ENCODE measurements at places on chromosomes 1 and 21.
A peak's percentile ranks its signal among the peaks of the same experiment; 100 is the strongest.

DNA sequence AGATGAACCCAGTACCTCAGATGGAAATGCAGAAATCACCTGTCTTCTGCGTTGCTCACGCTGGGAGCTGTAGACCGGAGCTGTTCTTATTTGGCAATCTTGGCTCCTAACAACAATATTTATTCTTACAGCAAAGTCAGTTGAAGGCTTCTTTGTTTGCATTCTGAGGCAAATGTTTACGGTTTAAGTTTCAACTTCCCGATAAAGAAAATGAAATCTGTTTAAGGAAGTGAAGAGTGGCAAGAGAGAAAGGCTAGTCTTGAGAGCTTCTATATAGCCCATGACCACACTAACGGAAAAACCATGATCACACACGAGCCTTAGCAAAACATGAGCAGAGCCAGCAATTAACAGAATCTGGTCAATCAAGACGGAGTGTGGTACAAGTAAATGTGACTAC is 122.6 kb upstream of the ZNHIT6 start:
- no peak for DNase-seq

- DNase-seq = no peak
These were observed 147.3 kb upstream of the WNT4 start for GRCh38 chr1:22290157-22290556.

GRCh38 chr21:27532076-27532475 is 565.2 kb upstream of the ADAMTS5 start:
- no peak for DNase-seq

DNA sequence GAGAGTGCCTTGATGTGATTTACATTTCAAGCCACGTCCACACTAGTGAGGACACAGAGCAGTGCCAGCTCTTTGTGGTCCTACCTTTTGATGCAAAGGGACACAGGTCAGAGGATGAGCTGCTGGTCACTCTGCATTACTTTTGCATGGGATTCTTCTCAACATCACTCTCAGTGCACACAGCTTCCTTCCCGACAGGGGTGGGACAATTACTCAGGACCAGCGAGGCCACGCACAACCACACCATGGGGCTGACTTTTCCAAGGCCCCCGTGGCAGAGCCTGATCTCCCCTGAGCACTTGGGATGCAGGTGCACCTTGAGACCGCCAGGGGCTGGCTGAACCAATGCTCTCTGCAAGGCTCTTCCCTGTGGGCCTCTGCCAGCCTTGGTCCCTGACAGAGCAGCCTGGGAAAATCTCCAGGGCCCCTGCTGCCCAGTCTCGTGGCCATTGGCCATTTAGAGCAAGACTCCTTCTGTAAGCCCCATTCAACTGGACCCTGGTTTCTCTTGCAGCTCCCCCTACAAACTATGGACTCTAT is 13.2 kb upstream of the PRAMEF12 start:
- no peak for DNase-seq

DNA sequence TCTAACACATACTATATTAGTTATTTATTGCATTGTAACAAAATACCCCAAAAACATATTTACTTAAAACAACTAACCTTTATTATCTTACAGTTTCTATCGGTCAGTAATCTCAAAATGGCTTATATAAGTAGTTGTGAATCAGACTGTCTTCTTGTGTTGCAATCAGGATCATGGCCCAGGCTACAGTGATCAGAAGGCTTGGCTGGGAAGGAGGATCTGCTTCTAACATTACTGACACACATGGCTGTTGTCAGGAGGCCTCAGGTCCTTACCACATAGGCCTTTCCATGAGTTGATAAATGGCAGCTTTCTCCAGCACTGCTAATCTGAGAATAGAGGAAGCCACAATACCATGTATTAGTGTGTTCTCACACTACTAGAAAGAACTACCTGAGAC is 33.7 kb downstream of the CFH start:
- DNase-seq = no peak

DNA sequence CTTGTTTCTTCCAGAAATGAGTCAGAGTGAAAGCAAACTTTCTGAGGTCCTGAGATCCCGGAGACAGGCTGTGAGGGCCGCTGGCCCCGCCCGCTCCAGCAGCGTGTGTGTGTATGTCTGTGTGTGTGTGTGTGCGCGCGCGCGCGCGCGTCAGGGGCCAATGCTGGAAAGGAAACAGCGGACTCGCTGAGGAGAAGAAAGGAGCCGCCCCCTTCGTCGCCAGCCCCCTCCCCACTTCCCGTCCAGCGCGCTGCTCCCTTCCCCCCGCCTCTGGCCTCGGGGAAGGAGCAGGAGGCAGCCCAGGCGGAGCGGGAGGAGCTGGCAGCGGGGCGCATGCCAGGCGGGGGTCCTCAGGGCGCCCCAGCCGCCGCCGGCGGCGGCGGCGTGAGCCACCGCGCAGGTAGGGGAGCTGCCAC is at the start of gene DISC1:
TSS of gene DISC1 (plus strand) at position 256 of the 416 bp plus-strand sequence. CDS start at position 334, 78 bp downstream.
- peak; percentile 34 for DNase-seq

DNA sequence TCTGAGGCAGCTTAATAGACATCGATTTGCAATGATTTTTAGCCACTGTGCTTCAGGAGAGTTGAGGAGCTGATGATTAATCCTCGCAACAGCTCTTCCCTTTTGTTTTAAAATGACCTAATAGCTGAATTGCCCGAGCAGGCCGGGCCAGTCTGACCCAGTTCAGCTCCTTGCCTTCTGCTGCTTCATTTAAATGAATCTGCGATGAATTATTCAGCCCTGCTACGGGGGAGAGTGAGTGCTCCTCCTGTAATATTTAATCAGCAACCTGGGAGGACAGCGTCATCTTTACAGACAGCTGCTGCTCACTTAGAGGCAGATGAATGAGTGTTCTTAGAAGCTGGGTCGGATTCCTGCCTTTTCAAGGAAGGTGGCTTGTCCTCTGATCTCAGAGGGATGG is 325.1 kb downstream of the CAMTA1 start:
- DNase-seq = no peak

- DNase-seq = no peak
These were observed 136.2 kb downstream of the NAV1 start for GRCh38 chr1:201675143-201675542.

- DNase-seq = no peak
These were observed 56.6 kb downstream of the PCNX2 start for GRCh38 chr1:233238884-233239431.

DNA sequence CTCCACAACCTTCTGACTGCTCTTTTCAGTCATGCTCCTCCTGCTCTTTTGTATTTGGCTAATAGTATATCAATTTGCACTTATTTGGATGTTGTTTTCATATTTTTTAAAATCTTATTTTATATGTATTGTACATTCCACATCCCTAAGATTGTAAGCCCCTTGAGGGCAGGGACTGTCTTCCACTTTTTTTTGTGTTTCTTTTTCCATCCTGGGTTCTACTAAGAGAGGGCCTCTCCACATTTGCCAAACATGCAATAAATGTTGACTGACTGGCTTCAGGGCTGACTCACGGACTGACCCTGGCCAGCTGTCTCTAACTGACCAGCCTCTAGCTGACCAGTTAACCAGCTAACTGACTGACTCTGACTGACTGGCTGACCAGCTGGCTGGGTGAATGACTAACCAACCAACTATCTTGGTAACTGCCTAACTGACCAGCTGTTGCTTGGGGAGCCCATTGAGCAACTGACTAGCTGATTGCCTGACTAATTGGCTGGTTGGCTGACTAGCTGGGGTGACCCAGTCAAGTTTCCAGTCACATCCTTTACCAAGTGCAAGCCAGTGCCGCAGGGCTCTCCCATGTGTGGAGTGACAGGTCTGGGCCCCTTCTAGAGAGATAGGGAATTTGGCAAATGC is 16.1 kb downstream of the CSF1 start:
- no peak for DNase-seq

DNA sequence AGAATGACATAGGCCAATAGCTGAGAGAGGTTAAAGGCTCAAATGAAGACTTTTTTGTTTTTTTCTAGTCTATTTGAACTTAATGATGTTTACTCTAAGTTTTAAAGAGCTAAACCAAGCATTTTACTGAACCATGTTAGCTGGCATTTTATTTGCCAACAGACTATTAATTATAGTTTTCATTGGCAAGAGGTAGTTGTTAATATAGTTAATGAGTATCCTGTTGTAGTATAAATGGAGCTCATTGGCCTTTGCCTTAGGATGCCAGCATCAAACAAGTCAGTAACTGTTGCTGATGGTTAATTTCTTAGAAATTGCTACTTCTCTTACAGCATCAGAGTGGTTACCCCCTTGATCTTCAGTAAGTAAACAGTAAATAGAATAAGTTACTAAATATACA is 339.0 kb upstream of the B3GALT2 start:
- DNase-seq = no peak

DNA sequence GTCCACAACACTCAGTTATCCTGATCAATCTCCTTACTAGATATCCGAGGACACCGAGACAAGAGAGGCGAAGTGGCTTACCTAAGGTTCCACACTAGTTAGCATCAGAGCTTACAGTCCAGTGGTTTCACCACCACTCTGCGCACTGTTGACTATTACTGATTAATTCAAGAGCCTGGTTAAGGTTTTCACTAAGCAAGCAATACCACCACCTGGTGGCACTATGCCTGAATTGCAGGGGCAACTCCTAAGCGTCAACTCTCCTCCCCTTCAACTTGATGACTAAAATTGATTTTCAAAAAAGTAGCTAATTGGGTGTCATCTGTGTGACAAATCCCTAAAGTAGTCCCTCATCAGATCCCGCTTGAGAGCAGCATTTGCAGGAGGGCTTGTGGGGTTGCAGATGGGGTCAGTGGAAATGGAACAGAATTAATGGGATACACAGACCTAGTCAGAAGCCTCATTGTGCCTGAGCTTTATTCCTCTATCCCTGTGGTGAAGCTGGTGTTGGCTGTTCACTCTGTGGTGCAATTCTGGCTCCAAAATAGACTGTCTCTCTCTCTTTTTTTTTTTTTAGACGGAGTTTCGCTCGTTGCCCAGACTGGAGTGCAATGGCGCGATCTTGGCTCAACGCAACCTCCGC is 9.1 kb downstream of the TTC22 start:
- DNase-seq = peak; percentile 52

- DNase-seq = no peak
These were observed 10.0 kb upstream of the C8A start for GRCh38 chr1:56844545-56845136.

- no peak for DNase-seq
These were observed 850 bp downstream of the SESN2 start for GRCh38 chr1:28259934-28260802.

DNA sequence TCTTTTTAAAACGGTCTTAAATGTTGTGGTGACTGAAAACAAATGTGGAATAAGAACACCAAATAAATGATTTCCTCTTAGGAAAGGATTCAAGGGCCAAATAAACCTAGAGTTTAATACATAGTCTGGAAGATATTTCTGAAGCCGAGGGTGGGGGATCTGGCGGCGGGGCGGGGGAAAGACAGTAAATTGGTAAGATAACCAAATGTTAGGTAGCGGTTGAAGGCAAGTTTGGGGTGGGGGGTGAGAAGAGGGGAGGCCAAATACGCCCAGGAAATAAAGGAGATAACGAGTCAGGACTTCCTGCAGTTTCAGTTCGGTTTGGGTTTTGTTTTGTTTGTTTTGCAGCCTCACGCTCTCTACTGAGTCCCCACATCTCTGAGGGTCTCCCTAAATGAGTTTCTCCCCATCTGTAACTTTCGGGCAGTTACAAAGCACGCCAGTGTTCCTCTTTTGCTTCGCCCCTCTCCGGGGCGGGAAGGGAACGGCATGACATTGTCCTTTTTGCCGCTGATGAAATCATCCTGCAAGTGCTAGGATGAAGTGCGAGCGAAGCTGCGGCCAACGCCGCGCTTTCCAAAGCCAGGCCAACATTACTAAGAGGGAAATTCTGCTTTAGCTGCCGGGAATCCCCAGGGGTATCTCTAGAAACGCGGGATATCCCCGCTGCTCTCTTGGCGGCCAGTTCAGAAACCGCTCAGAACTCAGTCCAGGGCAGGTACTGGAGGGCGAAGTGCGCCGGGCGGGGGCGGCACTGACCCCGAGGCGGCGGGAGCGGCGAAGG is 844 bp downstream of the NIBAN1 start:
- DNase-seq = peak; percentile 38

DNA sequence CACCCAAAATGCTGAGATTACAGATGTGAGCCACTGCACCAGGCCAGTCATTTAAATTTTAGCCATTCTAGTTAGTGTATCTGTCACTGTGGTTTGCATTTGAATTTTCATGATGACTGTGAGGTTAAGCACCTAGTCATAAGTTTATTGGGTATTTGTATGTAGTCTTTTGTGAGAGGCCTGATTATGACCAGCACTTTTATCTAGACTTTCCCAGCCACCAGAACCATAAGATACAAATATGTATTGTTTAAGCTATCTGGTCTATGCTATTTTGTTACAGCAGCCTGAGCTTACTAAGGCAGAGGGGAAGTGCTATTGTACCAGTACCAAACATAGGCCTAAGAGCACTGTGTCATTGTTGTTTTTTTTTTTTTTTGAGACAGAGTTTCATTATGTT is 19.9 kb upstream of the DNAJC6 start:
- DNase-seq = no peak

- DNase-seq = no peak
These were observed 29.6 kb downstream of the CFAP74 start for GRCh38 chr1:1973716-1974642.

- DNase-seq = no peak
These were observed 35.4 kb downstream of the TNFRSF9 start for GRCh38 chr1:7905262-7905661.

DNA sequence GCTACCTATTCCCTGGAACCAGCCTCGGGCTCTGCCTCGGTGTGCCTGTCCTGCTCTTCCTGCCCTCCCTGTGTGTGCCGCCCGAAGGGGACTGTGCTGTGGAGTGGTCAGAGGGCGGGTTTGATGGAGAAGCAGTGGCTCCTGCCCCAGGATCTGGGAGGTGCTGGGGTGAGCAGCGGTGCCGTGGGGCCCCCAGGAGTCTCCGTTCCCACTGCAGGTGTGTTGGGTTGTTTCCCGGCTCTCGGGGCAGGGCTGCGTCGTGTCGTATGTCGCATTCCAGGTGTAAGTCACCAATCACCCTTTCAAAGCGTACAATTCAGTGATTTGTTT is 32.6 kb upstream of the TTC34 start:
- DNase-seq = no peak

DNA sequence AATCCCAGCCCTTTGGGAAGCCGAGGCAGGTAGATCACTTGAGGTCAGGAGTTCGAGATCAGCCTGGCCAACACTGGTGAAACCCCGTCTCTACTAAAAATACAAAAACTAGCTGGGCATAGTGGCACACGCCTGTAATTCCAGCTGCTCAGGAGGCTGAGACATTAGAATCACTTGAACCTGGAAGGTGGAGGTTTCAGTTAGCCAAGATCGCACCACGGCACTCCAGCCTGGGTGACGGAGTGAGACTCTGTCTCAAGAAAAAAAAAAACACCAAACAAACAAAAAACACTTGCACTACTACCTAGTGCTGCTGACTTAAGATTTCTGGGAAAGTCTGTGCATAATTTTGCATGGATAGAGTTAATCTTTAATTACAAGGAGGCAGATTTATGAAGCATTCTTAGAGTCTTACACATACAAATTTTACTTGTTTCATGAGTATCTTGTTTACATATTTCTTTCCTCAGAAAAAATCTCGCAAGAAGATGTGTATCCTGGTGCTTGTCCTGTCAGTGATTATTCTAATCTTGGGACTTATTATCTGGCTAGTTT is 8.7 kb upstream of the PPP1R8 start:
- DNase-seq = no peak

Data from stimulated activated CD4-positive, alpha-beta T cell treated with anti-CD3 and anti-CD28 coated beads, TNF-alpha, amount 100 ng/mL, for 48 hours (primary cell).